GM06990 (cell line): ENCODE measurements at places on chromosomes 6 and 20.

GRCh38 chr20:2006452-2007361 lies 12.8 kb upstream of the PDYN start:
- DNase-seq: no peak

DNA sequence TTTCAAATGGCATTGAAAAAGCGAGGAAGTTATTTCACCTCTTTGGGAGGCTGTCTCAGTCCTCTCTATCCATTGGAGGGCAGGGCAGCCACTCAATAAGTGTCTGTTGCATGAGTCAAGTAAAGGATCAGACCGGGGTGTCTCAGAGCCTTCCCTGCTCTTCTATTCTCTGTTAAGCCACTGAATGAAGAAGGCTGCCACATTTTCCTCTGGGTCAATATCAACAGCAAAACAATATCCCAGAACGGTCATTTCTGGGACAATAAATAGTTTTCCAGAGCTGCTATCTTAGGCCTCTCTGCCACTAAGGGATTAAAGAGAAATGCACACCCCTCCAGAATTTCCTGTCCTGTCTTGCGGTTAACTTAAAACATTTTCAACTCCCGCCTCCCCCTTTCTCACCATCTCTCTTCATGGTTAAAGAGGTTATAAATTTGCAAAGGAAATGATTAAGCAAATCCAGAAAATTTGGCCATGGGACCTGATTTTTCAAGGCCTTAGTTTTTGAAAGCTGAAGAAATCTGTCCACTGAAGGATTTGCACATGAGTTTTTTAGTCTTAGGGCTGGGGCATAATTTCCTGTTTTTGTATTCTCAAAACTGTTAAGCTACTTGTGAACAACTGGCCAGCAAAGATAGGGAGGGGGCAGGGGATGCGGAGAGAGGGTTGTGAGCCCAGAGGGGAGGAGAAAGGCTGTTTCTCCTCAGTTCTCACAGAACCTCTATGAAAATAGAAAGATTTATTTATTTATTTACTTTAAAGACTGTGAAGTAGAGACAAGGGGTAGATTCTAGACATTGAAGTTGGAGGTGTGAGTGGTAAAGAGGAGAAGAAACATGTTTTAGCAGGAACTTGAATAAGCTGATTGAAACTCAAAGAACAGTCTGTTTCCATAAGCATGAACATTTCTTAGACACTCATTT lies 135.7 kb downstream of the BCAS1 start:
- no peak for DNase-seq

DNA sequence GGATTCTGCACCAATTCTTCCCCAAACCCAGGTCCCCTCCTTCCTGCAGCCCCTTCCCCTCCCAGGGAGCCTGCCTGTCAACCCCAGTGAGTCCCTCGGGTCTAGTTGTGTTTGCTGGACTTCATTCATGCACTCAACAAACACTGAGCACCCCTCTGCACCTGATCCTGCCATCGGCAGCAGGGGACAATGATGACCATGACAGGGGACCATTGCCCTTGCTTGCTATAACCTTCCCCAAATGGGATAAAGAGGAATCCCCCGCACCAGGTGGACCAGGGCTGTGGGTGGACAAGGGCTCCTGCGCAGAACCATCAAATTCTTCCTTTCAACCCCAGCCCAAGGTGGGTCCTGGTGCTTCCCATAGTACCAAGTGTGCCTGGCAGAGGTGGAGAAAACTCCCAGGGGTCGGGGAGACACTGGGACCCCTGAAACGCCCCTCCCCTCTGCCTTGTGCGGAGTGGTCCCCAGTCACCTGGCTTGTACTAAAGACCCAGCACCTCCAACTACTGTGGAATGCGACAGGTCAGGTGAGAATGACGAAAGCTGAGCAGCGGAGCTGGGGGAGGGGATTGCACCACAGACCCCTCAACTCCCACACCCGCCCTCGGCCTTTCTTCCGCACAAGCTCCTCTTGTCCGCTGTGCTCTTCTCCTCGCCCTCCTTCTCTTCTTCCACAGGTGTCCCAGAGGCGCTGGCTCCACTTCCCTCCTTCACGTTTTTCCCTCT lies 119.9 kb upstream of the ZNF217 start:
- no peak for DNase-seq

DNA sequence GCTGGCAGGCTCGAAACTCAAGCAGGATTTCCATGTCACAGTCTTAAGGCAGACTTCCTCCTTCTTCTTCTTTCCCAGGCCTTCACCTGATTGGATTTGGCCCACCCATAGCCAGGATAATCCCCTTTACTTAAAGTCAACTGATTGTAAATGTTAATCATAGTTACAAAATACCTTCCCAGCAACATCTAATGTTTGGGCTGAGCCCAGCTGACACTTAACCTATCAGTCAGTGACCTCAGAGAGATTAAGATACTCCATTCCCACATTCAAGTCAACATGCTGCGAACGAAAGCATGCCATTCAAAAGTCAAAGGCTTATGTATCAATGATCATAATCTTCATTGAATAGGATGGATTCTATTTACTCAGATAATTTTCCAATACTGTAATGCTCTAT lies 16.0 kb downstream of the MAP7 start:
- no peak for DNase-seq

DNA sequence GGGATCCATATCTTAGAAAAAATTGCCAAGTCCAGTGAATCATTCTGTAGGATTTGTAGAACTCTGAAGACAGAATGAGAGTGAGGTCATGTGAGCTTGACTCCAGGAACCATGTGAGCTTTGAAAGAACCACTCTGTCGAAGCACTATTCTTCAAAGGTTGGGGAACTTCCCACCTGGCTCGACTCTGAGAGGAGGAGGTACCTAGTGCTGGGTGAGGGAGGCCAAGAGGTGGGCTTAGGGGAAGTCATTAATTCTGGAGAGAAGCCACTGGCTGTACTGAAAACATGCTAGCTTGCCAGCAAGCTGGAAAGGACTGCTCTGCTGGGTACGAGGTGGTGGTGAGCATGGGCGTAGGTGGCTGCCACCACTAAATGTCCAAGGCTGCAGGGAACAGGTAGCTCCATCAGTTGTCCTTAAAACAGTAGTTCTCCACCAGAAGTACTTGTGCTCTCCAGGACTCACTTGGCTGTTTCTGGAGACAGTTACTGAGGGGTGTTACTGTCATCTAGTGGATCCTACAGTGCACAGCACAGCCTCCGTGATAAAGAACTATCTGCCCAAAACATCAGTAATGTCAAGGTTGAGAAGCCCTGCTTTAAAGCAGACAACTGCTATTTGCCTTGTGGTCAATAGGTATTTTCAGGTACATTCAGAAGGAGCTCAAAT lies 34.7 kb upstream of the SYNJ2 start:
- no peak for DNase-seq

DNA sequence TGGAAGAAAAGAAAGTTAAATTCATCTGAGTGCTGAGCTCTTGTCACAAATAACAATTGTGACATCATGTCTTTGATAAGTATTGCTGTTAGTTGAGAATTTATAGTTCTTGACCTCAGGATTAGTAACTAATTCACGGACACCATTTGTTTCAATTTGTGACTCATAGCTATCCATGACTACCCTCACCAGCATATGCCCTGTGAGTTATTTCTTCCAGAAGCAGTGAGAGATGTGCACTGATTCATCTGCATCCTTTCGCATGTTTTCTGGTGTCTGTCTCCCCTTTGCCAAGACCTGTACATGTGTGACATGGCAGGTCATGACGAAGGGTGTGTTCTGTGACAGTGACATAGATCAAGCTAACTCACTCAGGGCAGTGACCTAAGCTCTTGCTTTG lies 86.9 kb downstream of the SOBP start:
- no peak for DNase-seq

DNA sequence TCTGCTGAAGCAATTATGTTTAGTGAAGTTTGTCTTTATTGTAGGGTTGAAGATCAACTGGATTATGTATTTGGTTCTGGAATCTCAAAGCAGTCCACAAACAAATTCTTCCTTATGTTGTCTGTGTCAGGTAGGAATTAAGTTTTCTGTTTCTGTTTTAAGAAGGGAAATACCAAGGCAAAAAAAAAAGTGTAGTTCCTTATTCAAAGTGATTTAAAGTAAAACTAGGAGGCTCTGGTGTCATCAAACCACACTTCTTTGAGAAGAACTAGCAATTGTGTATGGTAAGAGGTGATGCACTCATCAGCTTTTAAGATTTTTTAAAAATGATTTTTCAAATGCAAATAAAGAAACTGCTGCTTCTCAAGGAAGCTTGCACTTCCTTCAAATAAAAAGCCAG lies 1.9 kb downstream of the FAM135A start:
- DNase-seq: peak; percentile 42

DNA sequence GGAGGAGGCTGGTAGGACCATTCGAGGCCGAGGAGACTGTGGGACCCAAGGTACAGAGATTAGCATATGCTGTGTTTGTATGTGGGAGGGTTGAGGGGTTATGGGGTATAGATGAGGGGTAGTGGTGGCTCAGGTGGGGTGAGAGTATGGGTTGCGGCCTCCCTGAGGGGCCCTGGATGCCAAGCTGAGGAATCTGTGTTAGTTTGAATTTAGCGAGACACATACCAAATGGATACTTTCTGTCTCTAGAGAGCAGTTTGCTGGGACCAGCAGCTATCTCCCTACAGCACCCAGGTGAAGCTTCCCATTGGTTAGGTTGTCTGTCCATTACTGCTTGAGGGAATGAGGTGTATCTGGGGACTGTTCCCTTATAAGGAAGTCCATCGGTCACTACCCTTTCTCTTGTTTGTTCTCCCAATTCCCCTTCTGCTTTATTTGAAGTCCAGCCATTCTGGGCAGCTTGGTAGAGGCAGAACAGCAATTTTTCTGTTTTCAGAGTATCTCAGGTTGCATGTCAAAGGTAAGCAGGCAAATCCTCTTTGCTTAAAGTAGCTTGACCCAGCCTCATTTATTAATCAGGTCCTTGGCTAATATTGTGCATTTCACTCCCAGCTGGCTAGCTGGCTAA lies 15.2 kb downstream of the CHMP4B start:
- DNase-seq: no peak

- no peak for DNase-seq
Observed at GRCh38 chr6:127182501-127182900, 64.0 kb downstream of the RSPO3 start.

DNA sequence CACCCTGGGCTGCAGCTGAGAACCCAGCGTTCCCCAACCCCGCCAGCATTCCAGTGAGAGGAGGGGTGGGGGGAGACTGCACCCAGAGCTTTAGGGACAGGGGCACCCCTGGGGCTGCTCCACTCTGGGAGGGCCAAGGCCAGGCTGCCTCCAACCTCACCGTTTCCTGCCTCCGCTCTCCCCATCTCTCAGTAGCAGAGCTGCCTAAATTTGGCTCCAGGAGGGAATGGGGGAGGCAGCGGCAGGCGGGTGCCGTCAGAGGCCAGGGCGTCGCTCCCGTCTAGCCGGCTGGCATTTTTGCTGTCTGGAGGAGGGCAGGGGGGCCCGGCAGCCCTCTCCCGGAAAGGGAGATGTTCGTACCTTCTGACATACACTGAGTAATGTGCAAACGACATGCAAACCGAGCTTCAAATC lies 46.6 kb downstream of the NOL4L start:
- DNase-seq: no peak
